ENCODE measurements at places on chromosomes 6 and 20.

GRCh38 chr6:13332349-13332706 is 4.0 kb upstream of the TBC1D7 start:
- no peak for DNase-seq

- DNase-seq = no peak
Measured at GRCh38 chr6:108302386-108302785, 7.5 kb downstream of the AFG1L start.

DNA sequence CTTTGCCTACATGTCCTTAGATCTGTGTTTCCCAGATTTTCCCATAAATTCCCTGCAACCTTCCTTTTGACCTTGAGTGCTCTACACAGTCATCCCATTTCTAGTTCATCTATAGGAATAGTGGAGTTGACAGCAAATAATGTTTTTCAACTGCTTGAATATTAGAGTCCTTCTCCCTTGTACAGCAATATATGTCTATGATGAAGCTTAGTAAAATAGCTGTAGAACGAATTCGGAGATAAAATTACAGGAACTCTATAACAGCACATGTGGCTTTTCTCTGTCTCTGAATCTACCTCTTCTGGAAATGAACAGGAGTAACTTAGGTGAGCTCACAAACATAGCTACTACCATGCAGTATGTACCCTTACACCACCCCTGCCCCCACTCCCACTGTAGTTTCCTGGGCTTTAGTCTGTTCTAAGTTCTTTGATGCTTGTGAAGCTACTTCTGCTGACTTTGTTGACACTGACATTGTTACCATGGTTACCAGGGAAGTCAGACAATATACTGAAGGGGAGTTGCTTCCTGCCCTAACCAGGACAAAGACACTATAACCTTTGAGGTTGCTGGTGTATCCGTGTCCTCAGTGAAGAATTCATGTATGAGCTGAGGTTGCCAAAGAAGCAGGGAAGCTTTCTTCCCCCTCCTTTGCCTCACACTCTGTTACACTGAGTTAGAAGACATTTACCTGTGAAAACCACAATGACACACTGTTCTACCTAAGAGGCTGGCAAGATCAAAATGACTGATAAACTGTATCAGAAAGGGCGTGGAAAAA is 35.8 kb upstream of the SHLD1 start:
- DNase-seq = no peak

DNA sequence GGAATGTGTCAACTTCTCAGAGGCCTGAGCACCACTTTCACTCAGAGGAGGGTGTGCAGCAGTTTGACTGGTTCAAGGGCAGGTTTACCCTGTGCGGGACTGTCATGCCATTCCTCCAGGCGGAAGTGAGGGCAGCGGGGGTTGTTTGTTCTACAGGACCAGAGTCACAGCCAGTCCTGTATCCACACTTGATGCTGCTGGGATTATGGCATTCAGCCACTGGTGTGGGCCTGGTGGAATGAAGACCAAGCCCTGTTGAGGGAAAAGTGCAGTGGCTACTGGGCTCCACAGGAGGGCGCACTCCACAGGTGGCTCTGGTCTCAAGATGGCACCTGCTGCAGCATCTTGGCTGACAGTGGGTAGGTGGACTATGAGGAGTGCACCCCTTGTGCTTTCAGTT is 14.8 kb downstream of the SEMG2 start:
- no peak for DNase-seq

All from NCI-H2171 treated with DMSO at 0.1 percent for 48 hours (cell line).